ENCODE measurements at places on chromosomes 16 and 17.

DNA sequence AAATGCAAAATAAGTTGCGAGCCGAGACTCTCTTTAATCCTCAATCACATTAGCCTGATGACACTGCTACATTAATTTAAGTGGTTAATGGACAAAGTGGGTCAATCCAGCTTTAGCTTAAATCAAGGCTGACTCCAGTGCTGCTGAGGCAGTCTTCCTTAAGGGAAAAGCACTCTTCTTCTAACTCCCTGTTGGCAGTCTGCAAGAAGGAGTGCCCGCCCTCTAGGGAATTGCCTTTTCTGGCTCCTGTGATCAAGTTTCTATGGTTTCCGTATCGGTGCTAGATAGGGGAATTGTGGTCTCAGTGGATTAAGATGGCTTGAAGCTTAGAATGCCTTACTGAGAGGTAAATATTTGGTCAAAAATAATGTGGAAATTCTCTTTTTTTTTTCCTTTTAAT, 41.0 kb downstream of the HS3ST3B1 start:
- no peak for DNase-seq

DNA sequence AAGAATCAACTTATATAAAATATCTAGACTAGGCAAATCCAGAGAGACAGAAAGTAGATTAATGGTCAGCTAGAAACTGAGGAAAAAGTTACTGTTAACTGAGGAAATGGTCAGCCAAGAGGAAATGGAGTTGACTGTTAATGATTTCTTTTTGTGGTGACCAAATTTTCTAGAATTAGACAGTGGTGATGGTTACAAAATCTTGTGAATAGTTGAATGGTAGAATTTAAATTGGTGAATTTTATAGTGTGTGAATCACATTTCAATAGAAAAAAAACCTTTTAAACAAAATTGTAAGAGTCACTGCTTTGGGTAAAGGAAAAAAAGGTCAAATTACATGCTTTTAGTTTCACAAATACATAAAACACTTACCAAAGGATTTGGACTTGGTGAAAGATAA, 30.0 kb downstream of the APPBP2 start:
- no peak for DNase-seq

DNA sequence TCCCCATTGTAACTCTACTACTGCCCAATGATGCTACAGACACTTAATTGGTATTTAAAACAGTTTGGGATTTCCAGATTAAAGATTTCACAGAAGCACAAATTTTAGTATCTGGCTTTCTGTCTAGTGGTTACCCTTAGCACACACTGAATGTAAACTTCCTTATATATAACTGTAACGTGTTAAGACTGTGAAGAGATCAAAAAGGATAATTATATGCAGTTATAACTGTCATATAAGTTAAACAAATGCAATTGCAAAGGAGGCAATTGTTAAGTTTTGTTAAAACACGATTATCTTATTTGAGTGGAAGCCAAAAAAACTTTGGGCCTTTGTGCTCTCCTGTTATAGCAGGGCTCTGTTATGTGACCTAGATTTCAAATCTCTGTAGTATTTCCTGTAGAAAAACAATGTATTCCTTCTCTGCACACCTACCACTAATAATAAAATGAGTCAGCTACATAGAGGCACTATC, 147.9 kb downstream of the STXBP4 start:
- DNase-seq: no peak

GRCh38 chr17:29694918-29695563, 72.3 kb upstream of the CORO6 start:
- DNase-seq: no peak

GRCh38 chr17:43814026-43814425, 18.9 kb downstream of the MPP3 start:
- DNase-seq: no peak

GRCh38 chr16:3454093-3454492, 10.6 kb downstream of the NAA60 start:
- DNase-seq: no peak

- DNase-seq: no peak
These were observed 78.8 kb upstream of the ANKFN1 start for GRCh38 chr17:56074361-56074890.

DNA sequence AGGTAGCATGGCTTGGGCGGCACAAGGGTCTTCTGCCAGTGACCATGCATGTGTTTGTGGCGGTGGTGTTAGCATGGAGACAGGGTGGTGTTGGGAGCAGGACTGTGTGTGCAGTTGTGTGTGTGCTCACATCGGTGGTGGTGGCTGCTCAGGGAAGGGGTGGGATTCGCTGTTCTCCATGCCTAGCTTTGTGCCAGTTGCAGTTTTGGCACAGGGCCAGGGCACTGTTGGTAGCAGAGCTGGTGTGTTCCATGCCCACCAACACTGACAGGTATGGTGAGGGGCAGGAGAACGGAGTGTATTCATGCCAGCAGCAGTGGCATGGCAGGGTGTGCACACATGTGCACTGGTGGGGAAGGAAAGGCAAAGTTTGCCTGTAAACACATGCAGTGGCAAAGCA, 77.3 kb upstream of the TEKT1 start:
- DNase-seq: no peak

DNA sequence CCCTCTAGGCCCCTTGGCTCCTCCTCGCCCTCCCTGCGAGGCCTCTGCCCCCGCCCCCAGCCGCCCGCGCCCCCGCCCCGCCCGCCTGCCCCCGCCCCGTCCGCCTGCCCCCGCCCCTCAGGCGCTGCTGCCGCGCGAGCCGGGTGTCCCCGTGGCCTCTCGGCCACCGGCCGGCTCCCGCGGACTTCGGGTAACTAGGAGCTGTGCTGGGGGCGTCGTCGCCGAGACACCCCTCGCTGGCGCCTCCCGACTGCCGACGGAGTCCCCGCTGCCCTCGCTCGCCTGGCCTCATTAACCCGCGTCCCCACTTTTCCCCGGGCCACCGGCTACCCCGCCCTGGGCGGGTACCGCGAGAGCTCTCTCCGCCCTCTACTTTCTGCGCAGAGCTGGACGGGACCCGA, at the start of gene TLCD1:
TLCD1 (minus strand) TSS at position 8 of the 401 bp plus-strand sequence. CDS start 136 bp downstream, outside the sequence.
- DNase-seq: peak; percentile 82

GRCh38 chr17:61158376-61158775, 241.3 kb upstream of the TBX2 start:
- DNase-seq: no peak

- DNase-seq: no peak
These were observed 9.6 kb upstream of the KPNB1 start for GRCh38 chr17:47640076-47640475.

DNA sequence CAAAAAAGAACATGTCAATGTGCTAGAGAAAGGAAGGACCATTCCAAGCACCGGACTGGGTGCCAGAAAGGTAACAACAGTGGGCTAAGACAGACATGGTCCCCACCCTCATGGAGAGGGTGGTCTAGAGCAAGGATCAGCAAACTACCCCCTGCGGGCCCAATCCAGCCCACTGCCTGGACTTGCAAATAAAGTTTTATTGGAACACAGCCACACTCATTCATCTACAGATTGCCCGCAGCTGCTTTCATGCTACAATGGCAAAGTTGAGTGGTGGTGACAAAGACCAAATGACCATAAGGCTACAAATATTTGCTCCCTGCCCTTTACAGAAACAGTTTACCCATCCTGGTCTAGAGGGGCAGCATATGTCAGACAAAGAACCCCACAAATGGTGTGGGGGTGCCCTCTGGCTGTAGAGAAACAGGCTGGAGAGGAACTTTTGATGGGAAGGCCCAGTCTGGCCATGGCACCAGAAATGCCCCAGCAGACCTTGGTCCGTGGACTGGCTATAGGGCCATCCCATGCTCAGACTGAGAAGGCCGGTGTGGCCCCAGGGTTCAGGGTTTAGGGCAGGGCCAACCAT, 15.2 kb downstream of the CDH5 start:
- DNase-seq: no peak

DNA sequence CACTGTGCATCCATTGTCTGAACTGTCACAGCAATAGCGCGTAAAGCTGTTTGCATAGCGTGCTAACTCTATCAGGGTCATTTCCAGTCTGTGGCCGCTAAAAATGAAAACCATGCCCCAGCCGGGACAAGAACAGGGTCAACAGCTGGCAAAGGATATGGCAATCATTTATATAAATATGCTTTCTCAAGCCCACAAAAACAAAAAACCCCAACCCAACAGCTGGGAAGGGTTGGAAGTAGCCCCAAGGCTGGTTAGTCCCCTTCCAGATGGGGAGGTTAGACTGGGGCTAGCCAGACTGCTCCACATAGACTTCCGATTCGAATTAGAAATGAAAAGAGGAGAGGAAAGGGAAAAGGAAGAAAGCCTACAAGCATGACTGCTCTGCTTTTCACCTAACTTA, 203.3 kb upstream of the TBX2 start:
- DNase-seq: no peak

DNA sequence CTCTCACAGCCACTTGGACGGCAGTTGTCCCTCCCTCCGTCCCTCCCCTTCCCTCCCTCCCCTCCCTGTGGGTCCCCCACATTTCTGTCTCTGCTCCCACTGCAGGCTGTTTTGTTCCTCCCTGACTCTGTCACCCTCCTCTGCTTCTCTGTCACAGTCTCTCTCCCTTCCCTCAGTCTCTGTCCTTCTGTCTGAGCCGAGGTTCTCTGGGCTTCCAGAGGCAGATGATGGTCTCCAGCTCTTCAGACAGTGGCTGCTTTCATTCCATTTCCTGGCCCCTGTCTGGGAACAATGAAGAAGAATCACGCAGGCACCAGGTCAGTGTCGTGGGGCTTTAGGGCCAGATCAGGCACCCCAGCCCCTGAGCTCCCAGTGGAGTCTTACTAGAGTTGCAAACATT, 8.8 kb upstream of the CYB561 start:
- no peak for DNase-seq

GRCh38 chr17:82866590-82867191, 26.9 kb upstream of the ZNF750 start:
- no peak for DNase-seq

DNA sequence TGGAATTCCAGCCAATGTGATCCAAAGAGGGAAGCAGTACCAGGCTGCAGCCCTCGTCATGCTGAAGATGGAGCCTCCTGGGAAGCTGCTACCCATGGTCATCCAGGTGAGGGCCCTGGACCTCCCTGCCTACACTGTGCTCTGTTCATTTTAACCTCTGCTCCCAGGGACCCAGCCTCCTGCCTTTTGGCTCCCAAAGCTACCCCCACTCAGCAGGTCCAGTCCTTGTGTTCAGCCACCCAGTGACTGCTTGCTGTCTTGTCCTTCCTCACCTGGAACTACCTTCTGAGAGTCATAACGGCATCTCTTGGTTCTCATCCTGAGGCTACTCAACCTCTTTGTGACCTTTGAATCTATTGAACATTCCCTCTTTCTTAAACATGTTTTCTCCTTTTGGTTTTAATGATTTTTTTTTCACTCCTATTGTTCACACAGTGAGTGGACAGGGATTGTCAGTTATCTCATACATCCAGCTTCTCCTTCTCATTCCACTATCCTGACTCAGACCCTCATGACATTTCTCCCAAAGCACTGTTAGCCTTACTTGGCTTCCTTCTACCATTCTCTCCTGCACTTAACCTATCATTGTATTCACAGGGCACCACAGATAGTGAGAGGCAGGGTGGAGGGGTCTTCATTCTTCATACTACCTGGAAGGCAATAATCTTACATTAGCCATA, 53.3 kb downstream of the GOSR1 start:
- no peak for DNase-seq

- no peak for DNase-seq
These were observed 51.3 kb upstream of the MRPS23 start for GRCh38 chr17:57900991-57901743.

- DNase-seq: peak; percentile 91
These were observed at the start of gene CIAO3 for GRCh38 chr16:740764-741505. Gene CIAO3, minus strand, starts transcription at chr16:740997. Its CDS starts 12 bp downstream, at chr16:740985.

- no peak for DNase-seq
These were observed 12.6 kb upstream of the EIF1 start for GRCh38 chr17:41676058-41676419.

DNA sequence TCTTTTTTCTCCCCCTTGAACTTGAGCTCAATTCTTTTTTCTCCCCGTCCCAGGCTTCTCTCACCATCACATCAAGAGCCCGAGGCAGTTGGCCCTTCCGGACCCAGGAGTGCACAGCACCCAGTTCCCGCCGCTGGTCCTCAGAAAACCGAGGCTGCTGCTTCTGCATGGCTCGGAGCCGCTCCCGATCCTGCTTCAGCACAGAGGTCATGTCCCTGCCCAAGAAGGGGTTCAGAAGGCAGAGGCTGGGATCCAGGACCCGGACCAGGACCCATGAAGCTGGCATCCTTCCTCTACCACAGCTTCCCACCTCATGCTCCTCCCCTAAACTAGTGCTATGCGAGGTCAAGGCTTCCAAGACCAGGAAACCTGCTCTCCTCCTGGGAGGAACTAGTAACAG, 10.5 kb downstream of the PER1 start:
- DNase-seq: no peak

- no peak for DNase-seq
These were observed 480.2 kb downstream of the HS3ST3B1 start for GRCh38 chr17:14781123-14781522.

GRCh38 chr16:61042737-61043136, 993.5 kb downstream of the CDH8 start:
- no peak for DNase-seq

DNA sequence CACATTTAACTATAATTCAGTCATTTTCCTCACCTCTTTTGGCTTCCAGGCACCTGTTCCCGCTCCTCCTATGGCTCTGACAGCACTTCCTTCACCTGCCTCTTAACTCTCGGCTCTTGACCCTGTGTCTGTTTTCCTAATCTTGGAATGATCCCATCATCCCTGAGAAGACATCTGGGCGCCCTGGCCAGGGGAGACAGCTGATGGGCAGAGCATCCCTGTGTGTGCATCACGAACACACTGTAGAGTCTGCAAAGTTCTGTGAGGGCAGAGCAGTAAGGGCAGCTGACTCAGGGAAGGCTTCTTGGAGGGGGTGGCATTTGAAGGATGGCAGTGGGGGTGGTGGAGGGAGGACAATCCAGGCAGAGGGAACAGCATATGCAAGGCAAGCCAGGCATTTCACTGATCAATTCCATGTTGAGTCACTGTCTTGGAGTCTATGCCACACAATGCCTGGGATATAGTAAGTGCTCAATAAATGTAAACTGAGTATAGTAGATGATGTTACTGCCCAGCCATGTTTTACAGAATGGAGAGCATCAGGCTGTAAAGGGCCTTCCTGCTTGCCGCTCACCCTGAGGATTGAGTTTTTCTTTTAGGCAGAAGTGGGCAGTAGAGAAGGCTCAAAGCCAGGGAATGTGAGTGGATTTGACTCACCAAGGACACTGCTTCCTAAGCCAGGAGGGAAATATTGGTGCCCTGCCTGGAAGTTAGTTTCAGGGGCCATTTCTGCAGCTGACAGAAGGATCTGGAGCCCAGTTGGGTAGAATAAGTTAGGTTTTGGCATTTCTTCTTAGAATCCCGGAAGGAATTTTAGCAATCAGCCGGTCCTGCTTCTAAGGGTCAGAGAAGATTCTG, 5.8 kb upstream of the RAB11FIP4 start:
- no peak for DNase-seq

- no peak for DNase-seq
These were observed 39.0 kb downstream of the PRPSAP2 start for GRCh38 chr17:18896947-18897346.

GRCh38 chr16:4402439-4403132, 13.8 kb downstream of the CORO7 start:
- peak; percentile 58 for DNase-seq

DNA sequence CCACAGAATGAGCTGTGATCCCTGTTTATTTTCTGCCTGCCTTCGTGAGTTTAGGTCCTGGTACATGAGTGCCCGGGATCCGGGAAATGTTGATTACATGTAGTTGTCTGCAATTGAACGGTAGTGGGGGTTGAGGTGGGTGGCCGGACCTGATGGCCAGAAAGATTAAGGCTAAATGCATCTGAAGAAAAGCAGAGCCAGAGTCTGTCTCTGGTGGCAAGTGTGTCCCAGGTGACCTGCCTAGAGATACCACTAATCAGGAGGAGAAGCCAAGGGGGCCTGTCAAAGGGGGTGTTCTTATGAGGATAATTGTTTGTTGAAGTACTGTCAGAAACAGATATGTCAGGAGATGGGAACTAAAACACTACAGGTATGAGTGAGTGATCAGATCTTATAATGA, 154.0 kb upstream of the ASIC2 start:
- no peak for DNase-seq

Measured in stimulated activated naive B cell treated with anti-CD40 and anti-IgM and Interleukin-4, amounts not matched to agents 10 μg/mL and 1 μg/mL and 100 μg/mL, for 72 hours (primary cell).